Activated B cell treated with CpG ODN at 0.5 μM for 24 hours (primary cell): ENCODE measurements at places on chromosomes 16 and 17.

GRCh38 chr16:179211-180092, 807 bp upstream of the HBQ1 start:
- DNase-seq: no peak

DNA sequence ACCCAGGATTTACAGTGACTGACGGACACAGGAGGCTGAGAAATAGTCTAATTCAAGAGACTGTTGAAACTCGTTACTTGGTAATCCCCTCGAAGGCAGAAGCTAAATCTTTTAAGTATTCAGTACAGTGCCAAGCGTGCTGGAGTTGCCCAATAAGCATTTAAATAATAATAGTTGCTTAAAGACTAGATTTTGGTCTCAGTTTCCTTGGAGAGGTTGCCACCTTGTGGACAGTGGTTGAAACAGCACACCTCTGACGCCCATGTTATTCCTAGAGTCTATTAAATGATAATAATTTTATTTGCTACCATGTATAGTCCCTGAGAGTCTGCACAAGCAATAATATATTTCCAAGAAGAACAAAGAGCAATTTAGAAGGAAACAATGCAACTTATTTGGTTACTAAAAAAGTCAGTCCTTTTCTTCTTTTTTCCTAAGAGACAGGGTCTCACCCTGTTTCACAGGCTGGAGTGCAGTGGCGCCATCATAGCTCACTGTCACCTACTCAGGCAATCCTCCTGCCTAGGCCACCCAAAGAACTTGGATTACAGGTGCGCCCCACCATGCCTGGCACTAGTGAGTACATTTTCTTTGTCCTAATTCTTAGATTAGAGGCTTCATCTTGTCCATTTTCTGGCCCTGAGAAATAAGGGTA, 138.0 kb upstream of the NUDT7 start:
- no peak for DNase-seq

GRCh38 chr17:40475234-40475908, 26.1 kb downstream of the TNS4 start:
- DNase-seq: no peak

- no peak for DNase-seq
Measured at GRCh38 chr17:79189305-79189704, 114.7 kb downstream of the ENGASE start.

- DNase-seq: no peak
Measured at GRCh38 chr17:79098282-79098867, 23.8 kb downstream of the ENGASE start.

- peak; percentile 37 for DNase-seq
Measured at GRCh38 chr16:84726669-84727467, 27.1 kb downstream of the USP10 start.

GRCh38 chr16:81556715-81557284, 112.2 kb downstream of the CMIP start:
- DNase-seq: no peak

DNA sequence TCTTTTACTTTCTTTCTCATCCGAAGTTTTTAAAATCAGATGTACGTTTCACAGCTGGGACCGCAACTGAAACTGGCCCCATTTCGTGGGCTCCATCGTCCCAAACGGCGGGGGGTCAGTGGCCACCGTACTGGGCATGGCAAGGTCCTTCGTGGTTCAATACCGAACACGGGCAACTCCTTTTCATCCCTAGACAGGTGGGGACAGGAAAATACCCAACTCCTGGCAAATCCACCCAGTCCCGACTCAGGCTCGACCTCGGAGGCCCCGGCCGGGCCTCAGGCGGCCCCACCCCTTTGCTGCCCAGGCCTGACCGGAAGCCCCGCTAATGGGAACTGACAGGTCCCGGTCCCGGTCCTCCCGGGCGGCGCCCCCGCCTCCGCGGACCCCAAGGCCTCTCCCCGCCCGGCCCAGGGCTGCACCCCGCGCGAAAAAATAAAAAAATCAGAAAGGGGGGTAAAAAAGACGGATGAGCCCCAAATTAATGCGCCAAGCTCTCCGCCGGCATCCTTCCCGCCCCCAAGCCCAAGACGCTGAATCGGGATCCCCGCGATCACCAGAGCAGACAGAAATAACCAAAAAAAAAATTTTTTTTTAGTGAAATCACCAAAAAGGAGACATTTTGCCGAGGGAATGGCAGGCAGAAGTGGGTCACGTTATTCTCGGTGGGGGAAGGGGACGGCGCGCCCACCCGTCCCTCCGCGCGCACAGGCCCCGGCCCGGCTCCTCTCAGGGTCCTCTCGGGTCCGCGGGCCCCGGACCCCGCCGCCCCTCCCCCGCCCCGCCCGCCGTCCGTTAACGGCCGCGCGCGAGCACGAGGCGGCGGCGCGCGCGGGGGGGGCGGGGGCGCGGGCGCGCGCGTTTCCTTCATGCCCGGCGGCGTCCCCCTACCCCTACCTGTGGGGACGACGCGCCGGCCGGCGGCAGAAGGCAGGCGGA, 562 bp downstream of the ZC3H7A start:
- DNase-seq: no peak

DNA sequence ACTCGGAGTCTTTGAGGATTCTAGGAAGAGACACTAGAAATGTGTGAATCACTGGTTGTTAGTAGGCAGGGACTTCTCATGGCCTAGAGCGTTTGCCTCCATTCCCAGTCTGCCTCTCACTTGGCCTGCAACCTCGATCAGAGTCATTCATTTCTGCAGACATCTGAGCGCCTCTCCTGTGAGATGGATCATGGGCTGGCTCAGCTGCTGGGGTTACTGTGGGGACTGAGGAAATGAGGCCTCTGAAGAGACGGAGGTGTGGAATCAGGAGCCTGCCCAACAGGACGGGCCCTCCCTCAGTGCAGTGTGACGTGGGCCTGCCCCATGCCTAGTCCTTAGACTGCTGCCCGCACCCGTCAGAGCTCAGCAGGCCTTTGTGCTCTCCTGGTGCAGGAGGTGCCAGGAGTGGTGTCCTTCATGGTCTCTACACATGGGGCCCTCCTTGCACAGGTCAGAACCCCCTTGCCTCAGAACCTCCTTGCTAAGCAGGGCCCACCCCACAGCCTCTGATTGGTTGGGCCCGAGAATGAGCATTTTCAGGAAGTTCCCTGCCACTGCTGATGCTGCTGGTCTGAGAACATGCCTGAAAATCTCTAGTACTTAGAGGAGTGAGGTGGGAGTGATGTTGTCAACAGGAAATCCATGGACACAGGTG, 99.4 kb downstream of the NPIPB11 start:
- DNase-seq: no peak

GRCh38 chr16:71319999-71320398, 30.8 kb upstream of the CMTR2 start:
- no peak for DNase-seq

DNA sequence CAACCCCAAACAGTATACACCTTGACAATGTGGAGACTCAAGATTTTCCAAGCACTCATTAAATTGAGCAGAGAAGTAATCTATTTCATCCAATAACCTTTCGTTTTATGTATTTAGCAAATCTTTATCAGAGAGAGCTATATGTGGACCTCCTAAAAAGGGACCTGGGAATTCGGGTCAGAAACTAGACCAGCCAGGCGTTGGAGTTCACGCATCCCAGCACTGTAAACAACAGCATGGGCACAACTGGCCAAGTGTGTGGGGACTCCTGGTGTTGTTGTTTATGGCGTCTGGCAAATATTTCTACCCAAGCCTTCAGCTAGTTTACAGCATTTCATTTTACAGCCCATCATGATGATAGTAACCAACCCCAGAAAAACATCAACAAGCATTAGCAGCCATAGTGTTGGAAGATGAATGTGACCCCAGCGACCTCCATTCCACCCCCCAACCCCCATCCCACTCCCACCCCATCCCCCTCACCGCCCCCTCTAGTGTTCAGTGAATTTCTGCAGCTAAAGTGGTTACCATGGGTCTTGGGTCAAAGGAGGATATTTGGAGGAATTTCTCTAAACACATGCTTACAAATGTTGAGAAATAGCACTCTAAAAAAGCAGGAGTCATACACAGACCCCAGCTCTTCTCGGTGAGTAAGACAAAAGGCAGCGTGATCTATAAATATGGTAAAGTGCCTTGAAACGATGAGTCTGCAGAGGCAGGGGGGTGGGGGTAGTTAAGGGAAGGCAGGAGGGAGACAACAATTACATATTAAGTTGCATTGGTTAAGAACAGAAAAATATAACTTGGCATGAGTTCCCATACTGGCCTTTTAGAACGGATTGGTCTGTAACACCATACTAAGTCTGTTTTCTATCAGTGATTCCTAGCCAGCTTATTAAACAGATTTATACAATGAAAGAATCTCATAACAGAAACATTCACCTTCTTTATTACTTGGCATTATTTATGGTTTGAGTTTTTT, 91.4 kb upstream of the TBX2 start:
- no peak for DNase-seq

DNA sequence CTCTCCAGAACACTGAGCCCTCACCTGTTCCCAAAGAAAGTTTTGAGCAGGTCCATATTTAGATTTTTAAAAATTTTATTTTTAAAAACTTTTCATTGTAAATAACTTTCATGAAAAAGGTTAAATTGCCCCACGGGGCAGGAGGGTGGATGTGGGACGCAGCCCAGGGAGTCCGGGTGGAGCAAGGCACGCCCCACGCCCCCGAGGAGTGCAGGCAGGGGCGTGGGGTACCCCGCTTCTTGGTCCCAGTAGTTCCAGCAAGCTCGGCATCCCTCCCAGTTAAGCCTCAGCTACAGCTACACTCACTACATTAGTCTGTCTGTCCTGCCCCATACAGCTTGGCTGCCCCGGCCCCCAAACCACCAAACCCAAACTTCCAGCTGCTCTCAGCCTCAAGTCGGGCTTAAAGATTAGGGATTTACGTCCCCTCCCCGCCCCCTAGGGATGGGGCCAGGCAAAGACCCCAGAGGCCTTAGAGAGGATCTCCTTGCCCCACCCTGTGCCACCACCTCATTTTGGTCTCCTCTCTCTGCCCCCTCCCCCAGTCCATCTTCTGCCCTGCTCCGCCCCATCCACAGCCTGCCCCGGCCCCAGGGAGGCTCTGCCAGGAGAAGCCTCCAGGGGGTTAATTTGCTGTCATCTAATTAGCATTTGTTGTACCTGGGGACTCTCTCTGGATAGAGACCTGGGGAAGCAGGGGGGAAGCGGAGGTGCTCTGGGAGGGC, 4.6 kb downstream of the FOXJ1 start:
- no peak for DNase-seq

- DNase-seq: no peak
Measured at GRCh38 chr17:63308272-63308671, 137.8 kb downstream of the CYB561 start.

- DNase-seq: peak; percentile 64
Measured at GRCh38 chr16:391885-392335, 5.1 kb upstream of the NME4 start.

DNA sequence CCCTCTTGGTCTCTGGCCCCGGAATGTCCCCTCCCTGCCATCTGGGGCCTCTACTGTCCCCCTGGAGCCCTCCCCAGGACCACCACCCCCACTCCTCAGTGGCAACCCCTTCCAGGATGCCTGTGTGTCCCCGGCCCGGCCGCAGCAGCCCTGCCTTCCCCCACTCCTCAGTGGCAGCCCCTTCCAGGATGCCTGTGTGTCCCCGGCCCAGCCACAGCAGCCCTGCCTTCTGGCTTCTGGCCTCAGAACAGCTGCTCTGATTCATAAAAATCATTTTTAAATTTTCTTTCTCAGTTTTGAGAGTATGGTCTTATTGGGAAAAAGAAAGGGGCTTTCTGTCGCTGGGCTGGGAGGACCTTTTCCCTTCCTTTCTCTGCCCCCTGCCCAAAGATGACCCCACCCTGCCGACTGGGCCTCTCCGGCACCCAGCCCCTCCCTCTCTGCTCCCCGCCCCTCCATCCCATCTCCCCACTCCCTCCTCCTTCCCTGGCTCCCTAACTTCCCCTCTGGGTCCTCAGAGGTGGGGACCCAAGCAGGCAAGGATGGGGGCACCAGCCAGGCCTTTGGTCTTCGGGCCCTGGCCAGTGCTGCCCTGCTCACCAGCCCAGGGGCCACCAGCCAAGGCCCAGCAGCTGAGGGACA, 40.5 kb downstream of the BAHCC1 start:
- no peak for DNase-seq

DNA sequence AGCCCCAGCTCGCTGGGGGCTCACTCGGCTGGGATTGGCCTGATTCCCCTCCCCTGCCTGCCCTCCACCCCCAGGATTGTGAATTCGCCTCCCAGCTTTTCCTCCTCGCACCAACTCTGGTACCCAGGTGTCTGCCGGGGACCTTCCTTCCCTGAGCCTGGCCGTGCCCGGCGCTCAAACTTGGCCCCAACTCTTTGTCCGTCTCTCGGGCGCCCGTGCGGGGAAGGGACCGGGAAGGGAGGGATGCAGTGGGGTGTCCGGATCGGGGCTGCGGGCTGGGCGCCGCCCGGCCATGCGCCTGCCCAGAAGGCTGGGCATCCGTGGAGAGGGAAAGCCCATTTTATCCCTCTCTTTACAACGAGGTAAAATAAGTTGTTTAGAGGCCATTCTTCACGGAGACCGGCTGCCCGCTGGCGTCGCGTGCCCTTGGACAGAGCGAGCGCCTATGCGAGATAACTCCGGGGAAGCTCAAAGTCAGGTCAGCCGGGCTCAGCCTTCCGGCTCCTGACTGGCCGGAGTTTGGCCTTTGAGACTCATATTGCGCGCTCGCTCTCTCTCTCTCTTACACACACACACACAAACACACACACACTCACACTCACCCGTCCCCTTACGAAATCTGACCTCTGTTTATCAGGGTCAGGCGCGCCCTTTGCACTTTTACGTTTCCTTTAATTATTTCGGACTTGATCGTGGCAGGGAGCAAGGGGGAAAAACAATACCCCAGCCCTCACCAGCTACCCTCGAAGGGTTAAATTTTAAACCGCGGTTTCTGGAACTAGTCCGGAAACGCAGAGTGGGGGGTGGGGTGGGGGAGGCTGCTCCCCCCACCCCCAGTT, 774 bp upstream of the MAF start:
- DNase-seq: peak; percentile 24

- no peak for DNase-seq
Measured at GRCh38 chr16:28898266-28898665, 20.0 kb downstream of the ATP2A1 start.

DNA sequence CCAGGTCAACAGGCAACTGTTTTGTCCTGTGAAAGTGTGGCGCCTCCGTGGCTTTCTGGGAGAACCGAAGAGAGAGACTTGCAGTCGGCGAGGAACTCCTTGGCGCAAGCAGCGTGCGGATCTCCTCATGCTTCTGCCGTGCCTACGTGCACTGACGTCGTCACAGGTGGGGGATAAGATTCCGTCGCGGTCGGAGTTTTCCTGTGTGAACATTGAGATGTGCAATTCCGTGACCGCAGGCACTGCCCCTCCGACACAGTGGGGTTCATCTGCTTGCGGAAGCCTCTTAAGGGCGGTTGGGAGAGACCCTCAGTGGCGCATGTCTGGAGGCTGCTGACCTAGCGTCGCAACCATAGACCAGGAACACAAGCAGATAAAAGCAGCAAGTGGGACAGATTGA, 212.3 kb upstream of the CHMP6 start:
- no peak for DNase-seq

- DNase-seq: no peak
Measured at GRCh38 chr17:8222380-8222629, 11.9 kb upstream of the AURKB start.

DNA sequence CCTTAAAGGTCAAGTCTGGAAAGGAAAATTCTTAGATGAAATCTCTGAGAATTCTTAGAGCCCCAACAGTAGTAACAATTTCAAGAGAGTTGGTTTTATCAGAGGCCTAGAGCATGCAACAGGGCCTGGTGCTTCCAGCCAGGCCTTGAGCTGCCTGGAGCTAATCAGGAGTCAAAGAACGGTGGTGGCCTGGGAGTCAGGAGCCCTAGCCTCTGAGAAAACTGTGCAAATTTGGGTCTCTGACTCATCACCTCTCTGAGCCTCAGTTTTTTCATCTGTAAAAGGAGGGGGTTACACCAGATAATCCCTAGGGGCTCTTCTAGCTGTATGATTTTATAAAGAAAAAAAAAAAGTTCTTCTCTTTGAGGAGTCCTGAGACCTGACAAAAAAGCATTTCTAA, 227.3 kb upstream of the RPL38 start:
- DNase-seq: no peak

- DNase-seq: no peak
Measured at GRCh38 chr17:77128896-77129567, 11.7 kb upstream of the SEC14L1 start.
